ENCODE measurements at places on chromosomes 2 and 18.

GRCh38 chr2:169767243-169767888, 31.3 kb upstream of the SSB start:
- no peak for DNase-seq

DNA sequence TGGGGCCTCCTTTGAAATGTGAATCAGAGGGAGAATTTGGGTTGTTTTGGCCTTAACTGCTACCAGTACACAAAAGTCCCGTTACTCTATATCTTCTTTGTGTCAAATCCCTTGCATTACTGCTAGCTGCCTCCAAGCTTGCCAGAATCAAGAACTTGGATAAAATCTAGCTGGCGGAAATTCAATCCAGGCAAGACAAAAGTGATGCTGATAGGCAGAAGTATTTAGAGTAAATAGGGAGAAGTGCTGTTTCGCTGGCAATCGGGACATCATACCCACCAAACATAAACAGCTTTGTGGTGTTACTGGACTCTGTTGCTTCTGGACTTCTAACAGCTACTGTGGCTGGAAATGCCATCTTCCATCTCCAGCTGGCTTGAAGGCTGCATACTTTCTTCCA, 2.5 kb downstream of the IFIH1 start:
- no peak for DNase-seq

GRCh38 chr18:59990121-59990823, 90.5 kb downstream of the PMAIP1 start:
- no peak for DNase-seq

- no peak for DNase-seq
Observed at GRCh38 chr2:23312996-23313606, 71.9 kb upstream of the KLHL29 start.

DNA sequence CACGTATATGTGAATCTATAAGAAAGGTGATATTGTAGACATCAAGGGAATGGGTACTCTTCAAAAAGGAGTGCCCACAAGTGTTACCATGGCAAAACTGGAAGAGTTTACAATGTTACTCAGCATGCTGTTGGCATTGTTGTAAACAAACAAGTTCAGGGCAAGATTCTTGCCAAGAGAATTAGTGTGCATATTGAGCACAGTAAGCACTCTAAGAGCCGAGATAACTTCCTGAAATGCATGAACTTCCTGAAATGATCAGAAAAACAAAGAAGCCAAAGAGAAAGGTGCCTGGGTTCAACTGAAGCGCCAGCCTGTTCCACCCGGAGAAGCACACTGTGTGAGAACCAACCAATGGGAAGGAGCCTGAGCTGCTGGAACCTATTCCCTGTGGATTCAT, 101.0 kb downstream of the HS6ST1 start:
- DNase-seq: no peak

DNA sequence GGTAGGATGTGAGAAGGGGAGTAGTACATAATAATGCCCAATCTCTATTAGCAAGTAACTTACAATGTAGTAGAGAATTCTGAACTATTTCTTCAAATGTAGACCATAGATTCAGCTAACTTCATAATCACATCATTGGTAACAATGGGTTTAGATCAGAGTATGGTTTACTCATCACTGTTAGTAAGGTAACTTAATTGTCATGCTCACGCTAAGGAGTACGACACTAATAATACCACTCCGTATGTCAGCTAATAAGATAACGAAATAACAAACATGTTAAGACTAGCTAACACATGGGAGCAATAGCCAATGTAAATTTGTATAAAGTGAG, 56.4 kb upstream of the CCDC141 start:
- no peak for DNase-seq

- DNase-seq: no peak
Observed at GRCh38 chr2:100140582-100140981, 1.8 kb downstream of the AFF3 start.

DNA sequence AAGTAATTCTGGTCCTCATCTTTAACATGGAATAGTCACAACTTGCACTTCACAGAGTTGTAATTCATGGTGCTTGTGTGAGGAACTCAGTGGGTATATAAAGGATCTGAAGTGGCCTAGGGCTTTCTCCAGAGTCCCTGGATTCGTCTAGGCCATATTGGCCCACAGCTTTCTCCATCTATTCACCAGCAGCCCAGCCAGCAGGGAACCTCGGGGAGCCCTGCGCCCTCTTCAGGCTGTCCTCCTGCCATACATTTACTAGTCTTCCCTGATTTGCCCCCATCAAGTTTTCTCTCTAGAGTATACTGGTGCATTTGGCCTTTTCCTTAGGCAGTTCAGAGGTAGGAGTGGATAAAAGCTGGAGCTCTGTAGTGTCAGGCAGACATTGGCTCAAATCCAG, 278.3 kb downstream of the MYCN start:
- DNase-seq: no peak

Data from esophagus squamous epithelium (tissue), 5 donors.